ENCODE measurements at places on chromosomes 2 and 18.

DNA sequence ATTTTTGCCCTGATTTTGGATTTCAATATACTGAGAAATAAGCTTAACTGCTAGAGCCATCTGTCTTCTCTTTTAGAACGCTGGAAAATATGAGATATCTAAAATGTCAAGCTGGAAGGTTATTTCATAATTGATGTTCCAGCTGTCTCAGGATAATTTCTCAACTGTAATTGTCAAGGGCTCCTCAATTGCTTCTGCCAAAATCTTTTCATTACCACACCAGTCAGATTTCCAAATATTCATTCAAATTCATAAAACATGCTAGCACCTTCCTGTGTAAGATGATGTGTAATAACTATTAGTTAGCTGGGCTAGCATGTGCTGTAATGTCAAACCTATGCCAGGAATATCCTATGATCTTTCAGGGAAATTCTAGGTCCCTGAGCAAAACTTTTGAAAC, 88.1 kb downstream of the TNFRSF11A start:
- no peak for DNase-seq

- DNase-seq, result no peak
Observed at GRCh38 chr2:170932948-170933347, 3.9 kb downstream of the GORASP2 start.

DNA sequence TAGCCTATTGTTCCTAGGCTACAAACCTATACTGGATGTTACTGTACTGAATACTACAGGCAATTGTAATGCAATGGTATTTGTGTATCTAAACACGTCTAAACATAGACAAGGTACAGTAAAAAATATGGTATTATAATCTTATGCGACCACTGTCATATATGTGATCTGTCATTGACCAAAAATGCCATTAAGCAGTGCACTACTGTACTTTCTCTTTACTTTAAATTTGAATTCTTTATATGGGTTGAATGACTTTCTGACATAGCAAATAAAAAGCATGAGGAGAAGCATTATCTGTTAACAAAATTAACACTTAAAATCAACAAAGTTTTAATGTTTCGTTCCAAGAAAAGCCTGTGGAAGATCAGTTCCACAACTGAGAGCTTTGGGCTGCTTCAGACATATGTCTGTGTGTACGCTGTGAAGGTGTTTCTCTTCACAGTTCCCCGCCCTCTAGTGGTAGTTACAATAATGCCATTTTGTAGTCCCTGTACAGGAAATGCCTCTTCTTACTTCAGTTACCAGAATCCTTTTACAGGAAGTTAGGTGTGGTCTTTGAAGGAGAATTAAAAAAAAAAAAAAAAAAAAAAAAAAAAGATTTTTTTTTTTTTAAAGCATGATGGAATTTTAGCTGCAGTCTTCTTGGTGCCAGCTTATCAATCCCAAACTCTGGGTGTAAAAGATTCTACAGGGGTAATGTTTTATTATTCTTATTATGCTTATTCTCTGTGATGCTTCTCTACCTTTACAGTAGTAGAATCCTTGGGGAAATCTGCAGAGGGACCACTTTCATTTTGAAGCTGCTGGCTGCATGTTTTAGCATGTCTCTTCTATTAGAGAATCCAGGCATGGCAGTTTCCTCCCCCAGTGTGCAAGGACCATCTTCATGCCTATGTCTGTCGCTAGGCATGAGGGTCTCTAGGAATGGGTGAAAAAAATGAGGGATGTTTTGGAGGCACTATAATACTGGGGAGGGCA, 54.5 kb downstream of the SCN2A start:
- DNase-seq, result peak; percentile 59

DNA sequence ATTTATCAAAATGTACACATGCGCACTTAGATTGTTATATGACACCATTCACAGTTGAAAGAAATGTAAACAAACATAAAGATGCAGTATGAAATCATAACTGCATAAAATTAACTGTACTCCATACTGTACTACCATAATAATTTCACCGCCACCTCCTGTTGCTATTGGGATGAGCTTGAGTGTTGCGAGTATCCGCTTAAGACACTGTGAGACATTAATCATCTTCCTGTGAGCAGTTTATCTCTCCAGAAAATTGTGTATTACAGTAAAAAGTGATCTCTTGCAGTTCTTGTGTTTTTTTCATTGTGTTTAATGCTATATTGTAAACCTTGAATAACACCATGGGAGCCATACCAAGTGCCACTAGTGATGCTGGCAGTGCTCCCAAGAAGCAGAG, 46.1 kb downstream of the OLA1 start:
- DNase-seq, result no peak

DNA sequence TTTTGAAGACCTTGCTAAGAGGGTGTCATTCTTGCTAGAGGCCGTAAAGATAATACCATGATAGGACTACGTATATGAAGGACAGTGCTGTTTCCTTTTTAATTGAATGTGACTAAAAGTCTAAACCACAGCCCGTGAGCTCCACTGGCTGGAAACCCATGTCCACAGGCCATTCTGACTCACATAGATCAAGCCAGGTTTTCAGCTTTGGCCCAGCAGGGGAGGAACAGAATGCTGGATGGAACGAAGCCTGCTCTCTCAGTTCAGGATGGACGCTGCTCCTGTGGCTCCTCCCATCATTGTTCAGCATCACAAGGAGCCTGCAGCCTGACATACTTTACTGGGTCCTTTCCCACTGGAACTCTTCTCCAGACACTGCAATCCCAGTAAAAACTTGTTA, 47.6 kb downstream of the ALPK2 start:
- no peak for DNase-seq

- no peak for DNase-seq
Observed at GRCh38 chr2:41695198-41696113, 352.4 kb upstream of the PKDCC start.

DNA sequence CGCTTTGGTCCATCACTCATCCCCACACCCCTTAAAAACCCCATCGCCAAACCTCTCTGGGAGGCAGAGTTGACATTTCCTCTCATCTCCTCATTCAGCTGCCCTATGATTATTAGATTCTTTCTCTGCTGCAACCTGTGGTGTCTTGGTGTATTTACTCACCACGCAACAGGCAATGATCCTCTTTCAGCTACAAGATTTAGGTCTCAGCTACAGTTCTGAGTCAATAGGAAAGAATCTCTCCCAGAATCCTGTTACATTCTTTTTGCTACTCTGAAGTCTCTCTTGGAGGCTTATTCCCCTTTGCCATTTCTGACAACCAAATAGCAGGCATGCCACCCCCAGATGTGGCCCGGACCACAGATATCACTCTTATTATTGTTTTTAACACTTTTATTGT, 468.3 kb upstream of the GYPC start:
- no peak for DNase-seq

- DNase-seq, result no peak
Observed at GRCh38 chr2:227325839-227326195, 766 bp downstream of the MFF start.

GRCh38 chr2:12417786-12418185, 298.9 kb upstream of the TRIB2 start:
- no peak for DNase-seq

- DNase-seq, result no peak
Observed at GRCh38 chr18:44893045-44893706, 212.5 kb downstream of the SETBP1 start.

- no peak for DNase-seq
Observed at GRCh38 chr2:33242845-33243244, 233.6 kb upstream of the RASGRP3 start.

- peak; percentile 51 for DNase-seq
Observed at GRCh38 chr18:80246445-80247392, 595 bp downstream of the PARD6G start.

GRCh38 chr18:75122334-75122958, 86.5 kb downstream of the PTGR3 start:
- no peak for DNase-seq

GRCh38 chr2:36423172-36423571, 67.6 kb downstream of the CRIM1 start:
- DNase-seq, result no peak

- no peak for DNase-seq
Observed at GRCh38 chr2:223314811-223315210, 262.8 kb downstream of the KCNE4 start.

- no peak for DNase-seq
Observed at GRCh38 chr18:61274416-61274960, 58.7 kb upstream of the CDH20 start.

- DNase-seq, result no peak
Observed at GRCh38 chr2:120279708-120280107, 27.1 kb downstream of the RALB start.

GRCh38 chr2:223090039-223090438, 38.0 kb downstream of the KCNE4 start:
- DNase-seq, result no peak

GRCh38 chr18:13501891-13502290, 224.5 kb downstream of the FAM210A start:
- no peak for DNase-seq

- no peak for DNase-seq
Observed at GRCh38 chr2:237616373-237616733, 11.0 kb upstream of the LRRFIP1 start.

DNA sequence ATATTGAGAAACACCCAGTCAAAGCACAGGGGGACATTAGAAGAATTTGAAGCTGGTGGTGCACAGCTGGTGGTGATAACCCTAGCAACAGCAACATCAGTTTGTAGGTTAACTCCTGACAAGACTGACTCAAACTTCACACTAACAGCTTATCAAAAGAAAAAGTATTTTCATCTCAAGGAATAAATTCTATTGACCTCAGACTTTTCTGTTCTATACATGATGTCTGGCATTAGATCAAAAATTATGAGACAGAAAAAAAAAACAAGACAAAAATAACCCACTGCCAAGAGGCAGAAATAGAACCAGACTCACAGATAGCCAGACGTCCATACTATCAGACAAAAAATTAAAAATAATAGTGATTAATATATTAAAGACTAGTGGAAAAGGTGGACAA, 126.1 kb downstream of the COL6A3 start:
- no peak for DNase-seq
